ENCODE measurements at places on chromosomes 3 and 15.

- no peak for DNase-seq
Observed at GRCh38 chr15:70866982-70867641, 13.2 kb upstream of the LARP6 start.

DNA sequence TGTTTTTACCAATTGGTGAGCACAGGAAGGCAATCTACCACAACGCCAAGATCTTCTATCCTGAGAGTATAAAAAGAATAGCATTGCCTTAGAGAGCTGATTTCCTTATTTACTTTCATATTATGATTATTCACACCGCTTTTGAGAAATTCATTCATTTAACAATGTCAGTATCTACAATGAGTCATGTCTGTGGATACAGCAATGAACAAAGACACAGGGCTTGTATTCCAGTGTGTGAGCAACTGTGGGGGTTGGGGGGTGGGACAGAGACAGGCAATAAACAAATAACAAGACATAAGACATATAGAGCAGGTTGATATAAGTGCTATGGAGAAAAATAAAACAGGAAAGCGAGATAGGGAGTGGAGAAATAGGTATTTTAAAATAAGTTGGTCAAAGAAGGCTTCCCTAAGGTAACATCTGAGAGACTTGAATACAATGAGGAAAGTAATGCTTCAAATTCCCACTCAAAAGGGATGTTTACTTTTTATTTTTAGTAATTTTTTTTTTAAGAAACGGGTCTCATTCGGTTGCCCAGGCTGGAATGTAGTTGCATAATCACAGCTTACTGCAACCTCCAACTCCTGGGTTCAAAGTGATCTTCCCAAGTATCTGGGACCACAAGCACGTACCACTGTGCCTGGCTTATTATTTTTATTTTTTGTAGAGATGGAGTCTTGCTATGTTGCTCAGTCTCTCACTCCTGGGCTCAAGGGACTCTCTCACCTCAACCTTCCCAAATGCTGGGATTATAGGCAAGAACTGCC lies 45.7 kb downstream of the PGBD4 start:
- peak; percentile 72 for DNase-seq

GRCh38 chr15:98070137-98070536 lies 109.6 kb downstream of the ARRDC4 start:
- no peak for DNase-seq

GRCh38 chr3:11204697-11205348 lies 50.5 kb downstream of the HRH1 start:
- no peak for DNase-seq

DNA sequence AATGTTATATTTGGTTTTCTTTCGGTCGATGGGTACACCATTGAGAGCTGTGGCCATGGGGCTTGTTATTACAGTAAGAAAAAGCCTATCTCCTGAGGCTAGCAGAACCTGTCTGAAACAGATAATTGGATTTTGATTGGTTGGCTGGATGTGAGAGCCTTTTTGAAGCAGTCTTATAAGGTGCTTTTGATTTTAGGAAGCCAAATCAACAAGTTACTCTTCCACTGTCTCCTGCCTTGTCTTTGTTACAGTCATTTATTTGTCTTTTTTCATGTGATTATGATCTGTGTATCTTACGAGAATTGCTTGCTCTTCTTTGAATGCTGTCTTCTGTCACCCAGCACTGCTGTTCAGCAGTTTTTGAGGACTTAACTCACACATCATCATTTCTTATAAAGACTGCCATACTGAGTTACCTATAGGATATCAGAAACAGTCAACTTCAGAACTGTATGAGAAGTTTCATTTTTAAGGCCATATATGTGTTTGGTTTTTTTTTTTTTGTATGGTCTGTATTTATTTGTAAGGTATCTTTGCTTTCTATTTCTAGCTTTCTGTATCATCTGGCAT lies 51.1 kb downstream of the MEF2A start:
- no peak for DNase-seq

DNA sequence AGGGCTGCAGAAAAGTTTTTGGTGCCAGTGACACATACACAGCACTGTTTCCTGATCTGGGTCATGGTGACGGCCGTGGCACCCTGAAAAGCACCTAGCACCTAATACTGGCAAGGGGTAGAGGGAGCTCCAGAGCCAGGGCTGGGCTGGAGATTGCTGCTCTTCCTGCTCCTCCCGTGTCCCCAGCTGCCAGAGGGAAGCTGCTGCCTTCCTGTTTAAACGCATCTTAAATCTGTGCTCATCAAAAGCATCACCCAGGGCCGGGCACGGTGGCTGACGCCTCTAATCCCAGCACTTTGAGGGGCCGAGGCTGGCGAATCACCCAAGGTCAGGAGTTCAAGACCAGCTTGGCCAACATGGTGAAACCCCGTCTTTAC lies 156.7 kb upstream of the MEF2A start:
- DNase-seq, result peak; percentile 68

- peak; percentile 96 for DNase-seq
Observed at GRCh38 chr3:181711325-181712135, at the start of gene SOX2. SOX2 (plus strand) TSS chr3:181711925; CDS start chr3:181712361, 436 bp downstream.

GRCh38 chr3:121566773-121567172 lies 976 bp upstream of the ARGFX start:
- no peak for DNase-seq

GRCh38 chr3:59432665-59433064 lies 382.8 kb upstream of the CFAP20DC start:
- no peak for DNase-seq

- DNase-seq, result peak; percentile 84
Observed at GRCh38 chr3:157532529-157533297, 29.5 kb upstream of the VEPH1 start.

- no peak for DNase-seq
Observed at GRCh38 chr3:52650439-52650838, 35.3 kb downstream of the PBRM1 start.

DNA sequence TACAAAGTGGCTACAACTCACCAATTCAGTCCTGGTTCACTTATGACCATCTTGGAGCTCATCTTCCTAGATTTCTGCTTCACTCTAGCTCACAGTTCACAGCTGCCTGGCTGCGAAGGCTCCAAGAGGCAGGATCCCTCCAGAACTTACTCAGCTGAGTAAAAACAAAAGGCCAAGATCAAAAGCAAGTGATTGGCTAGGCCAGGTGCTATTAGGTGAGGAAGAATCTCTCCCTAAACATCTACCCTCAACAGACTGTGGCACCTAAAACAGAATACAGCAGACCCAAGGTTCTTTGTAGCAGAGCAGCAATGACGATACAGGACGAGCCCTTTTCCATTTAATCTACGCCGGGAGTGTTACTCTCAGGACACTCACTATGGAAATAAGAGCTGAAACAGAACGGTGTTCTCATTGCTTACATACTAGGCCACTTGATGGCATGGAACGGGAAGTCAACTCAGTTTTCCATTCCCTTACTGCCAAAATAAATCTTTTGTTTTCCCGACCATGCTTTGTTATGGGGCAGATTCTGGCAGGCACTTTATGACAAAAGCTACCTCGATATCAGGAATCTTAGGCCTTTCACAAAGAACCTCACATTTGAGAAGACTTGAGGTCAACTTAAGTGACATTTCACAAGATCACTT lies 901 bp downstream of the ICE2 start:
- peak; percentile 68 for DNase-seq

GRCh38 chr3:56118968-56119367 lies 349.3 kb downstream of the ERC2 start:
- DNase-seq, result no peak

DNA sequence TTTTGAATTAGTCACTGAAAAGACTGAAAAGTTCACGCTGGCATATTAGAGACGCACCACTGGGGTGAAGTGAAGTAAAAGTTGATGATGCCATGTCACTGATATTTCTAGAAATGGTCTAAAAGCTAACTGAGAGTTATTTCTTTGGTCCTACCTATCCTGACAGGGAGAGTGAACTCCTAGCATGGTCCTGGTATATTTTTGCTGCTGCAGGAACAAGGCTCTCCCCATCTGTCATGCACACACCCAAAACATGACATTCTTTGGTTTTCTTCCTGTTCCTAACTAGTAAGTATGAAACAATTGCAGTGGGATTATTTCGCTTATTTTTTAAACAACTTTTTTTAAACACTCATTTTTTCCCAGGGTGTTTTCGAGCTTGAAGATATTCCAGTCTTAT lies 466.7 kb downstream of the ERC2 start:
- no peak for DNase-seq

Data from DMS53 (cell line).